ENCODE measurements at places on chromosomes 6 and 20. TPM values are rescaled to one million over a fixed set of nuclear protein-coding genes. Genes with fewer than 3 reads are reported as not detected.

ZNF391 gene
- 1.0 TPM for total RNA-seq

UNC5CL gene
- total RNA-seq: 0.36 TPM

C20orf204 gene
- total RNA-seq: 0.96 TPM

SYCP2L gene
- total RNA-seq: 2.5 TPM

- ATAC-seq: no peak
These were observed 26.8 kb downstream of the JAG1 start for GRCh38 chr20:10646886-10647420.

Data from motor neuron (in vitro differentiated cells).